PC-3 (cell line): ENCODE measurements at places on chromosomes 3 and 15. TPM values are rescaled to one million over a fixed set of nuclear protein-coding genes. Genes with fewer than 3 reads are reported as not detected.
A peak's percentile ranks its signal among the peaks of the same experiment; 100 is the strongest.

GRCh38 chr3:67362686-67363085, 291.7 kb downstream of the SUCLG2 start:
- no peaks in the 10 kb centered on the region for H3K27me3 ChIP-seq
- no peaks in the 10 kb centered on the region for H3K36me3 ChIP-seq
- H3K4me3 ChIP-seq = no peak overlapping the region
- peak; percentile 55 for DNase-seq

DNA sequence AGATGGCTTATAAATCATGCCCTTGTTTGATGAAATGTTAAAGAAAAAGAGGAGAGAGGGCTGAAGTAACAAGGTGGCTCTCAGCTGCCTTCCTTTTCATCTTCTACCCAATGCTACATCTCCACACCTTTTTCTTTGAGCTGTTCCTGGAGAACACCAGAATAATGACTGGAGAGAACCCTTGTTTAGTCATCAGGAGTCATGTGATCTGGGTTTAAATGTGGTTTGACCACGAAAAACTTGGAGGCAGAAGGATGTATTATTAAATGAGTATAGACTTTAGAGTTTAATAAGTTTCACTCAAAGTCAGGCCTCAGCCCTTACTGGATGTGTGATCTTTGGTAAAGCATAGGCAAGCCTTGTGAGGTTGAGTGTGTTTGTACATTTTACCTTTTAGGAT, 230.3 kb upstream of the TBL1XR1 start:
- H3K4me1 ChIP-seq = peaks cover 8% of the 10 kb centered on the region
- DNase-seq = peak; percentile 35
- no peak overlapping the region for H3K27ac ChIP-seq
- H3K27me3 ChIP-seq = no peaks in the 10 kb centered on the region
- H3K4me3 ChIP-seq = no peak overlapping the region

- H3K27ac ChIP-seq = no peak overlapping the region
- DNase-seq = no peak
- no peak overlapping the region for H3K4me3 ChIP-seq
- no peaks in the 10 kb centered on the region; the same call in 1 of the 2 replicates for H3K4me1 ChIP-seq
- H3K36me3 ChIP-seq = no peaks in the 10 kb centered on the region
These were observed 278.3 kb downstream of the SHQ1 start for GRCh38 chr3:72569754-72570440.

DNA sequence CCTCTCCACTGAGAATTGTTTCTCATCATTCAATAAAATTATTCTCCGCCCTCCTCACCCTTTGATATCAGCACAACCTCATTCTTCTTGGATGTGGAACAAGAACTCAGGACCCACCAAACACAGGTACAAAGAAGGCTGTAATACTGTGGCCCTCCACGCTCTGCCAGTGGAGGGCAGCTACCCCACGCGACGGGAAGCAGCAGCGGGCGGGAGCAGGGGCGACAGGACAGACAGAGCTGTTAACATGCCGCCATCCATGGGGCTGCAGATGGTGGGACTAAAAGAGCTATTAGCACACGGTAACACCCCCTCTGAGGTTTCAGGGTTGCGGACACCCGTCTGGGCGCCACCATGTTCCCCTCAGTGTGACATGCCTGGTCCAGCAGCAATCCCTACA, 37.5 kb downstream of the EMC4 start:
- no peaks in the 10 kb centered on the region for H3K27me3 ChIP-seq
- H3K36me3 ChIP-seq = no peaks in the 10 kb centered on the region
- H3K27ac ChIP-seq = no peak overlapping the region
- no peak overlapping the region for H3K4me3 ChIP-seq

The PARP3 gene
- 19.3 and 30.5 TPM in 2 replicates for total RNA-seq

DNA sequence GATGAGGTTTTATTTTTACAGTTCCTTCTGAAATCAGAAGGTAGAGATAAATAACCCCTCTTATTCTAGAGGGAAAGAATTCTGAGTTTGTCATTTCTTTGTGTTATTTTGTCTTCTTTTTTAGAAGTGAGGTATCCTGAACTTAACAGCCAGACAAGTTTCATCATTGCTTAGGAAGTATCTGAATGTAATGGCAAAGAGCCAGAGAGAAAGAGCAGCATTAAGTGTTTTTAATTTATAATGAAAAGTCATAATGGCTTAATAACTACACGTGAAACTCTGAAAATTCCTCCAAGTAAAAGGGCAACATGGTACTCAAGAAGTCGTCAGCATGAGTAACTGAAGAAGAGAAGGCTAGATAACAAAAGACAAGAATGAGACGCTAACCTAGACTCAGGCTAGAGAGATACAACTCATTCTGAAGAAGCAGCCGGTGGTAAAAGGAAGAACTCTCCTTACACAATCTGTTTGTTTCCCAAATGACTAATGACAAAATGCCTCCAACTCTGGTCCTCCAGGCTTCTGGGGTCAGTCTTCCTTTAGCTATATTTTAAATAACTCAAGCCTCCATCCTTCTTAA, 116.2 kb upstream of the NECTIN3 start:
- no peaks in the 10 kb centered on the region for H3K27me3 ChIP-seq
- H3K36me3 ChIP-seq = no peaks in the 10 kb centered on the region
- no peak overlapping the region for H3K27ac ChIP-seq
- peak; percentile 21 for DNase-seq

GRCh38 chr15:80507638-80508316, 103.6 kb downstream of the ARNT2 start:
- no peaks in the 10 kb centered on the region for H3K4me1 ChIP-seq
- no peak for DNase-seq
- no peak overlapping the region for H3K27ac ChIP-seq
- no peaks in the 10 kb centered on the region for H3K36me3 ChIP-seq
- H3K27me3 ChIP-seq = peaks cover 19% of the 10 kb centered on the region
- no peak overlapping the region for H3K4me3 ChIP-seq

DNA sequence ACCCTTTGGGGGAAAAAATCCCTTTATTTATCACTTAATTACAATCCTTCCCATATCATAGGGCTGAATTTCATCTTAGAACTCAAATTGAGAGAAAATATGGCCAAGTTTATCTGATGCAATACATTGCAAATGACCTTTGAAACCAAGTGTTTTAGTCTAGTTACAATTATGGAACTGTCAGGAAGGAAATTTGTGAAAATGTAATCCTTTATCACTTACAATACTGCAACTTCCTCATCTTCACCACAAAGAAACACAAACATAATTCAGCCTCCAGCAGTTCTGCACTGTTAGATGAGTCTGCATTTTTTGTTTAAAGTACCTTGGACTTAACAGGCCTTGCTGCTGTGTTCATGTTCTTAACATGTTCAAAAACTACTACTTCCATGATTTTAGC, 4.6 kb downstream of the CCPG1 start:
- peaks cover 4% of the 10 kb centered on the region; the same call in 1 of the 2 replicates for H3K4me1 ChIP-seq
- H3K4me3 ChIP-seq = no peak overlapping the region
- no peaks in the 10 kb centered on the region for H3K36me3 ChIP-seq
- DNase-seq = no peak
- H3K27ac ChIP-seq = no peak overlapping the region

DNA sequence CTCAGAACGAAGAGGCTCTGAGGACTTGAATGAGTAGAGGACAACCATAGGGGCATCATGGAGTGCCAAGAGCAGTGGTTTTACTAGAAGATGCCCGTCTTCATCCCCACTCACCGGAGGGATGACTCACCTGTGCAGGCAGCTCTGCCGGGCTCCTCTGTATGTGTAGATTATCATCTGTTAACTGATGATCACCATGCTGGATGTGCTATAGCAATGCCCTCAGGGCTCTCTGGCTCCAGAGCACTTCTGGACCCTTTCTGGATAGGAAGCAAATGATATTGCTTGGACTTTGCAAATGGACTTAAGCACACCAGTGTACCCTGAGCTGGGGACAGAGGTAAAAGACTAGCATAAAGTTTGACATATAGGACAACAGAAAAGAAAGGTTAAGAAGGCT, 10.2 kb upstream of the TGFBR2 start:
- H3K27me3 ChIP-seq = no peaks in the 10 kb centered on the region
- no peaks in the 10 kb centered on the region for H3K36me3 ChIP-seq
- no peak overlapping the region for H3K4me3 ChIP-seq
- H3K27ac ChIP-seq = peak overlapping the region; percentile 88
- DNase-seq = peak; percentile 82

DNA sequence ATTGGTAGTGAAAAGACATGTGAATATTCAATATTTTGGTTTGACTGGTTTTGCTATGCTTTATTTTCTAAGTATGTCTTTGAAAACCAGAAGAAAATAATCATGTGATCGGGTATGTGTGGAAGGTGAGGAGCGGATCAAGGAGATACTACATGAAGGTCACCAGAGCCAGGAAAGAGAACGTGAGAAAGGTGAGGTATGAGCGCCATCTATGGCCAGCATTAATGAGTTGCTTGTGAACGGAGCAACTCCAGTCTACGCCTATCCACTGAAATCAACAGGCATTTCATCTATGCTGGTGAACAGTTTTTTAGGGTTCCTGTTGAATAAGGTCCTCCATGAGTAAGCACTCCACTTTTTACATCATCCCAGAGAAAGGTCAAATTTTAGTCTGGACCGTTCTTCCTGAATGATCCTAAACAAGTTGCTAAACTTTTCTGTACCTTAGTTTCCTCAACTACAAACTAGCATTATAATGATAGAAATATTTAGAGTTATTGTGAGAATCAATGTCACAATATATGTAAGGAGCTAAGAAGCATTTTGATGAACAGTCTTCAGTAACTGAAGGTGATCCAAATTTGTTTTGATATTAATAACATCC, 1435.2 kb upstream of the CADM2 start:
- H3K36me3 ChIP-seq = no peaks in the 10 kb centered on the region
- H3K27ac ChIP-seq = no peak overlapping the region
- no peaks in the 10 kb centered on the region for H3K27me3 ChIP-seq
- H3K4me1 ChIP-seq = no peaks in the 10 kb centered on the region
- H3K4me3 ChIP-seq = no peak overlapping the region

- H3K4me3 ChIP-seq = no peak overlapping the region
- no peak for DNase-seq
- no peaks in the 10 kb centered on the region for H3K36me3 ChIP-seq
- H3K27ac ChIP-seq = no peak overlapping the region
These were observed 665.4 kb downstream of the NLGN1 start for GRCh38 chr3:174062923-174063322.
